Epithelial cell of proximal tubule (primary cell): ENCODE measurements at places on chromosomes 11 and 22. TPM values are rescaled to one million over a fixed set of nuclear protein-coding genes. Genes with fewer than 3 reads are reported as not detected.

IL17REL gene
- total RNA-seq = not detected in 2 replicates

MS4A1 gene
- not detected in 2 replicates for total RNA-seq

CYTH4 gene
- total RNA-seq = 0.07 TPM in 1 of 2 replicates, not detected in the other

APOBEC3C gene
- total RNA-seq = 15.6 and 18.5 TPM in 2 replicates
